ENCODE measurements at places on chromosomes 5 and 9.

GRCh38 chr9:99366621-99367020 is 144.5 kb downstream of the SEC61B start:
- no peak for DNase-seq

- peak; percentile 82 for DNase-seq
Measured at GRCh38 chr9:120904061-120904977, 22.3 kb downstream of the TRAF1 start.

GRCh38 chr5:109998208-109998607 is 308.5 kb downstream of the MAN2A1 start:
- no peak for DNase-seq

DNA sequence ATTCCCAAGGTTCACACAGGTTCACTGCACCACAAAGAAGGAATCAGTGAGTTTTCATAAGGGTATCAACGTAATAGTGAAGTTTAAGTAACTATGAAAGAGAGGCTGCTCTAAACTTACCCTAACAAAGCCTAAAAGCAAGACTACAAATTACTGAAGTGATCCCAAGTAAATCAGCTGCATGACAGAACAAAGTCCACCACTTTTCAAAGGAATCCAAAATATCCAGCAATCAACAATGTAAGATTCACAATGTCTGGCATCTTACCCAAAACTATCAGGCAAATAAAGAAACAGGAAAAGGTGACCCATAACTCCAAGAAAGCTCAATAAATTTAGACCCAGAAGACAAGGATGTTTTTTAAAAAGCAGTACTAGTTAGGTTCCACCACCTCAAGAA is 70.1 kb downstream of the GNAQ start:
- DNase-seq, result no peak

DNA sequence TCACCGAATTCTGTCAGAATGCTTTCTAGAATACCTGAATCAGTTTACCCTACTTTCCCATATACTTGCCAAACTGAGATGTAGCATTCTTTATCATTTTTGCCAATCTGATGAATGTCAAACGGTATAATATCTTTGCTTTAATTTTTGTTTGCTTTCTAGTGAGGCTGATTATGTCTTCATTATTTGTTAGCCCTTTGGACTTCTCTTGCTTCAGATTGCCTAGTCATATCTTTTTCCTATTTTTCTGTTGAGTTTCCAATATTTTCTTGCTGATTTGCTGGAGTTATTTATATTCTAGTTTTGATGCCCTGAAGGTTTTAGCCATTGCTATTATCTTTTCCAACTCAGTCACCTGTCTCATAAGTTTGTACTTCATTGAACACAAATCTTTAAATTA is 40.3 kb upstream of the GPBP1 start:
- DNase-seq, result no peak

- no peak for DNase-seq
Measured at GRCh38 chr5:72167804-72168203, 60.5 kb downstream of the MAP1B start.

DNA sequence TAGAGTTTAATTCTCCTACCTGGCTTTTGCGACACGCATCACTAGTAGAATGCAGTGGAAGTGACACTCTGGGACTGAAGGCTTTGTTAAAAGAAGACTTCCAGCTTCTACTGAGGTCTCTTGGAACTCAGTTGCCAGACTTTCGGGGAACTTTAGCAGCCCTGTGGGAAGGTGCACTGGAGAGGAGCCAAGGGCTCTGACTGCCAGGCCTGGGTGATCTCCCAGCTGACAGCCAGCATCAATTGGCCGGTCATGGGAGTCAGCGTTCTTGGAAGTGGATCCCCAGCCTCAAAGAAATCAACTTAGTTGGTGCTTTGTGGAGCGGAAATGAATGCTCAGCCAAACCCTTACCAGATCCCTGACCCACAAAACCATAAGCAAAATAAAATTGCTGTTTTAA is 87.1 kb downstream of the OSTF1 start:
- no peak for DNase-seq

GRCh38 chr5:104903941-104904340 is 1341.4 kb upstream of the NUDT12 start:
- no peak for DNase-seq

DNA sequence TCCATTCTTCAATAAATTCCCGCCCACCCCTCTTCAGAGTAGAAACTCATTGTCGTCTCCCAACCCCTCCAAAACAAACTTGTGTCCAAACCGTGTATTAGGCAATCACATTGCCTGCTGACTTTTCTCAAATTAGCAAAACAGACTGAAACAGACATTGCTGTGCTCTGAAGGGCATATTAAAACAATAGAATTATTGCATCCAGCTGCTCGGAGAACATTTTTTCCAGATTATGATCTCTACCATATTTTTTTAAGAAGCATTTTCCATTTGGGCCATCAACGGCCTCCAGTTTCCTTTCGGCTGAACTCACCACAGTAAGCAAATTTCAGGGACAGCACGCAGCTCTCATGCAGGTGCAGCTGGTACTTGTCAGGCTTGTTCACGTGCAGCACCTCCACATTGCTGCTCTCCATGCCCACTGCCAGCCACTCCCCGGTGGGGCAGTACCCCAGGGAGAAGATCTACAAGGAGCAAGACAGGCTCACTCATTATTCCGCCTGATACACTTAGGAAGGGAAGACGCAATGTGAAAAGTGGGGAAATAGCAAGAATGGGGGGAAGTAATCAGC is 104.1 kb downstream of the TLE1 start:
- DNase-seq, result no peak

All from CD4-positive, alpha-beta T cell treated with Interleukin-10 for 1 hour (primary cell).